ENCODE measurements at places on chromosomes 2 and 18.

- DNase-seq = no peak
Measured at GRCh38 chr18:12315911-12316310, 7.9 kb downstream of the TUBB6 start.

DNA sequence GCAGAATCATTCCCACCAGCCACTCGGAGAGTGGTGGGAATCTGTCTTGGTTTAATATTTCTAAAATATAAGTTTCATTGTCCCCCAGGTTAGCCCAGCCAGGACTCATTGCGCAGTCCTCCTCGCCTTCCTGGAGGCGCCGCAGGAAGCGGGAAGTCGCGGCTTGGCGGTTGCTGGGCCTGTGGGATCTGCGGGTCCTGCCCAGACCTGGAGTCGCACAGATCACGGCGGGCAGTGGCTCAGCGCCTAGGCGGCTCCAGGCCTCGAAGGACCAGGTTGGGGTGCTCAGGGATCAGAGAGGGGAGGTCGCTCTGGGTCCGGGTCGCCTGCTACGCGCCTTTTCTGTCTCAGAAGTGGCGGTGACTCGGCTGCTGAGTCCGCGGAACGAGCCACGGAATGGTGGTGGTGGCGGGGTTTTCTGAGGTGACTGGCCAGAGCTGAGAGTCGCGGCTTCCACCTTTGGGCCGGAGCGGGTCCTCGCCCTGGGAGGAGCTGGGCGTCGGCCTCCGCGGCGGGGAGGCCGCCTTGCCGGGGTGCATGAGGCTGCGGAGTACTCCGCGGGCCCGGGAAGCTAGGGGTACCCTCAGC, 2.6 kb downstream of the HOXD3 start:
- DNase-seq = no peak

DNA sequence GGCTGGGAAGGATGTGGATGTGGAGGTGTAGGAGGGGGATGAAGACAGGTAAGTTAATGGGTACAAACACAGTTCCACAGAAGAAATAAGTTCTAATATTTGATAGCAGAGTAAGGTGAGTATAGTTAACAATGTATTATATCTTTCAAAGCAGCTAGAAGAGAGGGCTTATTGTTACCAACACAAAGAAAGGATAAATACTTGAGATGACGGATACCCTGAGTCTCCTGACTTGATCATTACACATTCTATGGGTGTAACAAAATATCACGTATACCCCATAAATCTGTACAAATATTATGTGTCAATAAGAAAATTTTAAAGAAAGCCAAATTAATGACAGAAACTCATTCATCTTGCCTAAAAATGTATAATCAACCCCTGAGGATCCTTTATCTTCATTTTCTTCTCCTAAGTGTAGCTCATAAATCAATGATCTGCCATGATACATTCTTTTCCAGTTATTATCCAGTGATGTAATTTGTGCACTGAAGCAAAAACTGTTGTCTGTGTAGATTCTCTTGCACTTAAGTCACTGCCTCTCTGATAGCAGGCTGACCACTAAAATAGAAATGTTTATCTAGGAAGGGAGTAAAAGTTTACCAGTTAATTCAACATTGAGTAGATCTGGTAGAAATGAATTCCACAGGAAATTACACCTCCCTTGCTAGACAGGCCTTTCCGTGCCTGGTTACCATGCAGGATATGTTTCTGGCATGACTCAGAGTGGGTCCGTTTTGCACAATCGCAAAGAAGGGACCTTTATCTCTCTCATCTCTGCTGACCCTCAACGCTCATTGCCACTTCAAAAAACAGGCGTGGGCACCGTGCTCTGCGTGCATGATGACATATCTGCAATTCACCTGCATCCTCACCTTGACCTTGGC, 249.7 kb upstream of the NCKAP5 start:
- no peak for DNase-seq

DNA sequence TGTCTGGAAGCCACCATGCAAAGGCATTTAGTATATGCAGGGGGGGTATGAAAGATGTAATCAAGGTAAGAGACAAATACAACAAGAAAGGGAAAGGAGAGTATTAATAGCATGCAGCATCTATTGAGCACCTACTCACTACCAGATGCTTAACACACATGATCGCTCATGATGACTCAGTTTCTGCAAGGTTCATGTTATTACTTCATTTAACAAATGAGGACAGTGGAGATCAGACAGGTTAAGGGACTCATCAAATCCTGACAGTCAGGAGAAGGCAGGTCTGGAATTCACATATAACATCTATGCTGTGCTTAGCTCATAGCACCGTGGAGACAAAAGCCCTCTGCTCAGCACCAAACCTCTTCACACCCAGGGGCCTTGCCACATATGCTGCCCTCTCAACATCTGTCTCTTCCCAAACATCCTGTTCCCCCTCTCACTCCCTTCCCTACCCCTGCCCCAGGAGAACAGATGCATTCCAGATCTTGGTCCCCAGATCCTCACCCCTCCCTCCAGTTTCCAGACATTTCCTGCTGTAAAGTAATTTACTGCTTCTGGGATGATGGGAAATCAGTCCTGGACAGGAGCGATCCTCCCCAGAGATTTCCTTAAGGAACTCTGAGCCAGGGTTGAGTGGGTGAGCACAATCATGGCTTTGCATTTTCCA, 155.3 kb downstream of the ANTXR1 start:
- no peak for DNase-seq

DNA sequence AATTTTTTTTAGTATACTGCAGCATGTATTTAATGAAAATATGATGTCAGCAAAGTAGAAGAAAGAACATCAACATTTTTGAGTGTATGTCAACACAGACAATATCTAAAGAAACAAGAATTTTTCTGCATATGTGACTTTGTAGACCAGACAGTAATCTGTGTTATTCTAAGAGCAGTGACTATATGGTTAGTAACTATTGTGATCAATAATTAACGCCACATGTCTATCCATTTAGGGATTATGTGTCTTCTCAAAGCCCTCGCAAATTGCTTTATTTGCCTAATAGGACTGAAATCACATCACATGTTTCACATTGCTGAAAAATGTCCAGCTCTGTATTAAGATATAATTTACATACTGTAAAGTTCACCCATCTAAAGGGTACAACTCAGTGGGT, 107.8 kb downstream of the GFPT1 start:
- no peak for DNase-seq

GRCh38 chr18:21914739-21915319, 174.2 kb downstream of the MIB1 start:
- DNase-seq = no peak

- no peak for DNase-seq
Measured at GRCh38 chr2:196316050-196316430, 144.7 kb upstream of the STK17B start.

- DNase-seq = no peak
Measured at GRCh38 chr2:145543155-145543554, 1023.2 kb upstream of the ZEB2 start.

- no peak for DNase-seq
Measured at GRCh38 chr2:191266201-191266600, 21.0 kb downstream of the MYO1B start.

DNA sequence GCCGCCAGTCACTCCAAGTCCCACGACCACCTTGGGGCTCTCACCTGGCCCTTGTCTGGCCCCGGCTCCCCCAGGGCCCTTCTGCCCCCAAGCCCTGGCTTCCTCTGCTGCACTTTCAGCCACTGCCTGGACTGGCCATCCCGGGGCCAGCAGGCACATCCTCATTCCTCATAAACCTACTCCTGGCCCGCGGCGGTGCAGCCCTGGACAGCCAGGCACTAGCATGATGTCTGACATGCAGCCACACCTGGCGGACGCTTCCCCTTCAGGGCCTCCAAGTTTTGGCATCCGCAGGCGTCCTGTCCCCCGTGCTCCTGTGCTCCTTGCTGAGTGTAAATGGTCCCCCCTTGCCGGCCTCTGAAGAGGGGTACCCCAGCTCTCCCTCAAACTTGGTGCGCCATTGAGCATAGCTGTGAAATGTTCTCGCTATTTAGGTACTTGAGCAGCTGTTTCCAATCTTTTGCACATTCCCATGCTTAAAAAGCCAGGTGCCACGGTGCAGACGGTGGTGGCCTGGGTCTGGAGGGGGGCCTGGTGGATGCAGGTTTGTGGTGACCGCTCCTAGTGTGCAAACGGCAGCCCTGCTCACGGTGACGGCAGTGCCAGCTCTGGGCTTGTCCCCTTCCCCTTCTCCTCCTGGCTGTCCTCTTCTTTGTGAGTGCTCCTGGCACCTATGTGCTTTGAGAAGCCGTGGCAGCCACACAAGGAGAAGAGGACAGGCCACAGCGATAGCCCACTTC, 123.8 kb downstream of the MBP start:
- no peak for DNase-seq

DNA sequence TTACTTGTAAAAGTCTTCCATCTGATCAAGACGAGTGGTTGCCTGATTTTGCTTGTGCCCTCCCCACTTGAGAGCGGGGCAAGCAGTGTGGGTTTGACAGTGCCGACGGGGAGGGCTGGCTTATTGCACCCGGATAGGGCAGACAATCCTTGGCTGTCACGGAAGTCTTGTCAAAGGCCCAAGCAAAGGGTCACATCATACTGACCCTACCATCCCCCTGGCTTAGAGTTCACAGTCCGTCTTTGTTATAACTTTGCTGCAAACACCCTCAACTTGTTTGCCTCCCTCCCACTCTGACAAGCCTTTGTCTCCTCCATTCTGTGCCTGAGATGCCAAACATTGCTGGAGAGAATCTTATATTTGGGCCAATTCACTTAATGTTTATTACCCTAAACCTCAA, 165.9 kb upstream of the MSH6 start:
- no peak for DNase-seq

GRCh38 chr2:53949457-53949856, 21.3 kb downstream of the PSME4 start:
- no peak for DNase-seq

- no peak for DNase-seq
Measured at GRCh38 chr18:46555724-46556123, 101.3 kb downstream of the LOXHD1 start.

GRCh38 chr2:118807668-118808428, 39.6 kb downstream of the EN1 start:
- no peak for DNase-seq

DNA sequence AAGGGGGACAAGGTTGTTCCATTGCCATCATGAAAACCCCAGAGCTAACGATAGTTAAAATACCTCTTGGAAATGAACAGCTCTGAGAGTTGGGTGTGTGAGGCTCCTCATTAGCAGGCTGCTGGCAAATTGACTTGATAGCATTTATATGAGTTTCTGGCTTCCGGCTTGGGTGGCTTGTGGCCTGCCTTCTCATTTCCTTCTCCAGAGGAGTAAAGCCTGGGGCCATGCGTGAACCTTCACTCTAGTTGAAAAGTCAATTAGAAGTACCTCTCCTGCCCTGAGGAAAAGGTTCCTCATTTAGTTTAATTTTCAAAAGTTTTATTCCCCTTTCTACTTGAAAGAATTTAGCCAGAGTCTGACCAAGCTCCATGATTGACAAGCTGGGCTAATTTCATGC, 67.1 kb downstream of the MGAT5 start:
- no peak for DNase-seq

DNA sequence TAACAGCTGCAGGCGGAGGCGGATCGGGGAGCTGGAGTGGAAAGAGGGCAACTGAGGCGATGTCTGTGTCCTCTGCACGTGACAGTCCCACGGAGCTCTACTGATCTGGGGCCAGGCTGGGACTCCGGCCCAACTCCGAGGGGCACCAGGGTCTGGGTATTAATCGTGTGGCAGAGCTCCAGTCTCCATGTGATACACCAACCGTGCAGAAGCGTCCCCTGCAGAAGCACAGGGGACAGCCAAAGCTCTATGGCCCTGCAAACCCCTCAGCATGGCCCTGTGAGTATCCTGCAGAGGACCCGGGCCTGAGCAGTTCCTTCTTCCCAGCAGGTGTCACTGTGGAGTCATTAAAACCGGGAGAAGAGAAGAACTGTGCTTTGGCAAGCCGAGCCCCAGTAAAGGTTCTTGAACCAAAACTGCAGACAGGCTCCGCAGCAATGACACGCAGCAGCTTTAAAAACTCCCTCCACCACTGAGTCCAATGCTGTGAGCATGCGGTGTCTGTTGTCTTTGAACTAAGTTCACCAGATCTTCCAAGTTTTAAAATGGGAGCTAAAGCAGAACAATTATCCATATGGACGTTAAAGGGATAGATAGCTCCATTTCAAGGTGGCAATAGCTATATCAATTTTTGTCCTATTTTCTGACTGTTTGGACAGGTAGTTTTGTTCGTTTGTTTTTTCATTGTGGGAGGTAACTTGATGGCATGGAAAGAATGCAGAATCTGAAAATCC, 79.4 kb downstream of the TMEM182 start:
- DNase-seq = no peak

GRCh38 chr2:174682007-174682577, 82.2 kb downstream of the CHRNA1 start:
- DNase-seq = no peak

DNA sequence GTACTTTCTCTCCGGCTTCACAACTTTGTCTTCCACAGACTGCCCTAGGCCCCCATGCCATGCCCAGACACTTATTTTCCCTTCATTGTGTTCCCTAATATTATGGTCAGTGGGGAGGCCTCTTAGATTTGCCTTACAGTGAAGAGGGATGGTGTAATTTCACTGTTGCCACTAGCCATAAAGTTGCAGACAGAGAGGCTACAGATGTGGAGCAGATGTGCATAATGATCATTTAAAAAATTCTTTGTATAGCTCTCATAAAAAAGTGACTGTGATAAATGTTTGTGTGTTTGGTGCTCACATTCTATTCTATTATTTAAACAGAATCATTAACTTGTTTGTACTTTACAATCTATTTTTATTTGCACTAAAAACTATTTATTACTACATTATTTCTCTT, 67.5 kb upstream of the FN1 start:
- DNase-seq = no peak

DNA sequence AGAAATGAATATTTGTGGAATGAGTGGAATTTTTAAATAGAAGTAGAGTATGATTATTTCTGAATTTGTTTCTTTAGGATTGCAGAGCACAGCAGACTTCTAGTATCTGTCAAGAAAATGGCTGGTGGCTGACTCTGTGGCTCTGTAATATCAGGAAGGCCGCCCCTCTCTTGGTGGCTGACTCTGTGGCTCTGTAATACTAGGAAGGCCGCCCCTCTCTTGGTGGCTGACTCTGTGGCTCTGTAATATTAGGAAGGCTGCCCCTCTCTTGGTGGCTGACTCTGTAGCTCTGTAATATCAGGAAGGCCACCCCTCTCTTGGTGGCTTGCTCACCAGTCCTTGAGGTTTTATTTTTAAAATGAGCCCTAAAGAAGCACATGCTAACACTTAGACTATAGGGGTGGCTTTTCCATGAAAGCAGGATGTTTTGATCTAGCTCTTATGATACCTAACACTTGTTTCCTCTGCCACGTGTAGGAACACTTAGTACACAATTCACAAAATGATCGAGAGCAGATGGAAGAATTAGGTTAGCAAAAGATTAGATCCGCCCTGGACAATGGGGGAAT, 85.1 kb upstream of the TTC39C start:
- DNase-seq = no peak

Data from activated naive CD4-positive, alpha-beta T cell (primary cell).